ENCODE measurements at places on chromosomes 4 and X. TPM values are rescaled to one million over a fixed set of nuclear protein-coding genes. Genes with fewer than 3 reads are reported as not detected.

The SH3RF1 gene
- 2.0 TPM for total RNA-seq

The NOX1 gene
- 0.33 TPM for total RNA-seq

The ALPK1 gene
- 14.5 TPM for total RNA-seq

The FAT1 gene
- 9.0 TPM for total RNA-seq

The CCDC149 gene
- 1.5 TPM for total RNA-seq

The SYTL5 gene
- 0.14 TPM for total RNA-seq

The EGFL6 gene
- total RNA-seq, result 2.4 TPM

The ZNF518B gene
- 25.5 TPM for total RNA-seq

The HNRNPDL gene
- total RNA-seq, result 279 TPM

The SLC4A4 gene
- total RNA-seq, result 6.8 TPM

The IL2RG gene
- 91.6 TPM for total RNA-seq

GRCh38 chrX:41922431-41923151 is 763 bp downstream of the CASK start:
- peak; percentile 49 for DNase-seq

GRCh38 chr4:110636171-110636679 is 13.3 kb upstream of the PITX2 start:
- no peak for DNase-seq

- no peak for DNase-seq
Measured at GRCh38 chr4:24889991-24890390, 22.9 kb downstream of the CCDC149 start.

DNA sequence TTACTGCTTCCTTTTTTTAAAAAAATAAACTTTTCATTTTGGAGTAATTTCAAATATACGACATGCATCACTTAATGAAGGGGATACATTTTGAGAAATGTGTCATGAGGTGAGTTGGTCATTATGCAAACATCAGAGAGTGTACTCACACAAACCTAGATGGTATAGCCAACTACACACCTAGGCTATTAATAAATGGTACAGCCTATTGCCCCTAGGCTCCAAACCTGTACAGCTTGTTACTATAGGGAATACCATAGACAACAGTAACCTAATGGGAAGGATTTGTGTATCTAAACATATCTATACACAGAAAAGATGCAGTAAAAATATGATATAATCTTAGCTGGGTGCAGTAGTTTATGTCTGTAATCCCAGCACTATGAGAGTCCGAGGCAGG is 29.1 kb downstream of the SETD7 start:
- no peak for DNase-seq

GRCh38 chrX:103629318-103630170 is 769 bp downstream of the TCEAL1 start:
- peak; percentile 19 for DNase-seq

DNA sequence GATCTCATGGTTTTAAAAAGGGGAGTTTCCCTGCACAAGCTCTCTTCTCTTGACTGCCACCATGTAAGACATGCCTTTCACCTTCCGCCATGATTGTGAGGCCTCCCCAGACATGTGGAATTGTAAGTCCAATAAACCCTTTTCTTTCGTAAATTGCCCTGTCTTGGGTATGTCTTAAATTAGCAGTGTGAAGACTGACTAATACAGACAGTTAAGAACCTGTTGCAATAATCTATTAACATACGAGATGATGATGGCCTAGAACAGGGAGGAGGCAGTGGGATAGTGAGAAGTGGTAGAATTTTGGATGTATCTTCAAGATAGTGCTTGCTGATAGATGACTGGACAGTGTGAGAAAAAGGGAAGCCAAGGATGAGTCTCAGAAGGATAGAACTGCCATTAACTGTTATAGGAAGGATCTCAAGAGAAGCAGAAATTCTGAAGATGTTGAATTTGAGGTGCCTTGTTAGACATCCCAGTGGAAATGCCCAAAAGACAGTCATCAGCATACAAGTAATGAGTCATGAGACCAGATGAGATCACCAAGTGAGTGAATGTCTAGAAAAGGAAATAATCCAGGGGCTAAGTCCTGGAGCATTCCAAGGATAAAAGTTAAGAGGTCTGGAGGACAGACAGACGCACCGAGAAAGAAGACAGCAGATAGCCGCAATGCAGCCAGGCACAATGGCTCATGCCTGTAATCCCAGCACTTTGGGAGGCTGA is 38.8 kb upstream of the UGDH start:
- no peak for DNase-seq

DNA sequence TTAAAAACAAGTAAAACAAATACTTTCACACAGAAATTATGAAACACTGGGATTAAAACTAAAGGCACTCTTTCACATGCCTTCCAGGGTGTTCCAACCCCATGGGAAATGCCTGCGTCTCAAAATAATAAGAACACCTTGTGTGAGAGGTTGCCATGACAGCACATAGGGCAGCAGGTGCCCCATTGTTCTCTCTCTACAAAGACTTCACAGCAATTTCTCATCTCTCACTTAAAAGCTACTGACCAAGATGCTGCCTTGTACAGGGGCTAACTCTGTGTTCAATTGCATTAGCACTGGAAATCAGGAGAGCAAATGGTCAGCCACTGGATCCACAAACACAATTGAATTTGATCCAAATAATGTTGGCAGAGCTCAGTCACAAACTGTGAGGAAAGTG is 102.5 kb upstream of the GALNTL6 start:
- DNase-seq, result no peak

- no peak for DNase-seq
Measured at GRCh38 chr4:163810755-163811154, 316.3 kb downstream of the TMA16 start.

- DNase-seq, result no peak
Measured at GRCh38 chrX:41779941-41780340, 56.0 kb downstream of the GPR82 start.

DNA sequence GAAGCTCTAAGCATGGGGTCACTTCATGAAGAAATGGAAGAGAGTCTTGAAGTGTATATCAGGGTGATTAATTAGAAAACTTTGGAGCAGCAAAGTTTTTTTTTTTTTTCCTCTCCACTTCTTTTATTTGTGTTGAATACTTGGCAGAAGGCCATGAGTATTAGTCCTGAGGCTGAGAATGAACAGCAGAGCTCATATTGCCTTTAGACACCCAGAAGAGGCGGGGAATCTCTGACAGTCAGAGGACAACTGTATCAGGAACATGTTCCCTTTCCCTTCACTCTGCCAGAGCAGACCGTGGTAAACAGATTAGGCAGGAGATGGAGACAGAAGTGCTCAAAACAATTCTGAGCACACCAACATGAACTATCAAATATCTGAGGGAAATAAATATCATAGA is 300.9 kb downstream of the FAM47A start:
- DNase-seq, result no peak

DNA sequence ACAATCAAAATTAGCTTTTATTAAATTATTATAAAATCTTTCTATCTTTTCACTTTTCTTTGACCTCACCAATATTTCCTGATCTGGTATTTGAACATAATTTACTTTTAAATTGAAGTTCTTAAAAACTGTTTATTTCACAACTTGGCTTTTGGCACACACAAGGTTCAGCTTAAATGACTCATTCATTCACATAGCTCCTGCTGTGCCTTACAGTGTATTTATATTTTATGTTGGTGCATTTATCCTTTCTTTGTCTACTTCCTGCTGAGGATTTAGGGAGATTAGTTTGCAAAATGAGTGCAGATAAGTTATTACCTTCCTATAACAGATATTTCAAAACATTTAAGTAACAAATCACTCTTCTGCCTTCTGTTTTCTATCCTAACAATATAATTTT is 430.6 kb downstream of the DTHD1 start:
- DNase-seq, result no peak

DNA sequence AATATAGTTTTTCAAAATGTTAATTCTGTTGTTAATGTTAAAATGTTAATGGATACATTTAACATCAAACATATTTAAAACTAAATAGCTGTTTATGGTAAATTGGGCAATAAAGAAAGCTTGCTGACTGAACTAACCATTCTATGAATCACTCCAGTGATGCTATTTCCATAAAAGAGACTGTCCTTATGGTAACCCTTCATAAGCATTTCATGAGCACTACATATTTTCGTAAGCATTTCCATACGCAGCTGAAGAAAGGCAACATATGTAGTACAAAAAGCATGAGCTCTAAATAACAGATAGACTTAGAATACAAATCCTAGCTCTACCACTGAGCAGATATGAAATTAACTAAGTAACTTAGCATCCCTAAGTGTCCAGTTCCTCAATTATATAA is 188.9 kb downstream of the COL25A1 start:
- DNase-seq, result no peak

DNA sequence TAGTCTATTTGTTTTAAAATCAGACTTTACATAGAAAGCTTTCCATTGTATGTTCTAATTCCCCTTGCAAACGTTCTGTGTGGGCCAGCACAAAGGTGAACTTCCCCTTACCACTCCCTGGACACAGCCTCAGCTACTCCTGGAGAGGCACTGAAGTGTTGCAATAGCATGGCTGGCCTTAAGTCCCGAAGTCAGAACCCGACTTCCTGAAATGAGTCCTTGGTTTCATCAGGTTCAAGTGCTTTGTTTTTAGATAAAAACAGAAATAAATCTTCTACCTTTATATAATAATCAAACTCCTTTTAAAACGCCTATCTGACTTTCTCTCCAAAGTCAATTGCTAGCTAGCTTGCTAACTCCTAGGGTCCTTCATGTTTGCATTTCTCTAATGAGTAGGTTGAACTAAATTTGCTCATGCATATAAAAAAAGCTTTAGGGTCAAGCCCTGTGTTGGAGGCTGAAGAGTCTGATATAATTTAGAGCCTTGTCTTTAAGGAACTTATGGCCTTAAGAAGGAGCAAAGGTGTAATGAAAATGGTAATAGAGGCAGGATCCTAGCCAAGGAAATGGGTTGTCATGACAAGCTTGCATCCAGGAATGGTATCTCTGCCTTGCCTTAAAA is 9.0 kb downstream of the BMP3 start:
- no peak for DNase-seq

DNA sequence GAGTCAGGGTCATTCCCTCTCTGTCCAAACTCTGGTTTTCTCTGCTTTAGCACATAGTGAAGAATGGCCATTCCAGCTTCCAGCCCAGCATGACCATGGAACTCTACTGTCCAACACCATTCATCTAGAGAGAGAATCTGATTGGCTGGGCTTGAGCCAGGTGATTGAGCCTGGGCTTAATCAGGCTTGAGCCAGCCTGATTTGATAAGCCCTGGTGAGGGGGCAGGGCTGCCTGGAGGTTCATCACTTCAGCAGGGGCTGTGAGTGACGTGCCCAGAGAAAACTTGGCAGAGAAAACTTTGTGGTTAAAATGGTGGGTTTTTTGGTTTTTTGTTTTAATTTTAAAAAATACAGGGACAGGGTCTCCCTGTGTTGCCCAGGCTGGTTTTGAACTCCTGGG is 62.5 kb downstream of the KIAA0232 start:
- DNase-seq, result no peak

- no peak for DNase-seq
Measured at GRCh38 chr4:47704693-47705325, 133.1 kb downstream of the CORIN start.

DNA sequence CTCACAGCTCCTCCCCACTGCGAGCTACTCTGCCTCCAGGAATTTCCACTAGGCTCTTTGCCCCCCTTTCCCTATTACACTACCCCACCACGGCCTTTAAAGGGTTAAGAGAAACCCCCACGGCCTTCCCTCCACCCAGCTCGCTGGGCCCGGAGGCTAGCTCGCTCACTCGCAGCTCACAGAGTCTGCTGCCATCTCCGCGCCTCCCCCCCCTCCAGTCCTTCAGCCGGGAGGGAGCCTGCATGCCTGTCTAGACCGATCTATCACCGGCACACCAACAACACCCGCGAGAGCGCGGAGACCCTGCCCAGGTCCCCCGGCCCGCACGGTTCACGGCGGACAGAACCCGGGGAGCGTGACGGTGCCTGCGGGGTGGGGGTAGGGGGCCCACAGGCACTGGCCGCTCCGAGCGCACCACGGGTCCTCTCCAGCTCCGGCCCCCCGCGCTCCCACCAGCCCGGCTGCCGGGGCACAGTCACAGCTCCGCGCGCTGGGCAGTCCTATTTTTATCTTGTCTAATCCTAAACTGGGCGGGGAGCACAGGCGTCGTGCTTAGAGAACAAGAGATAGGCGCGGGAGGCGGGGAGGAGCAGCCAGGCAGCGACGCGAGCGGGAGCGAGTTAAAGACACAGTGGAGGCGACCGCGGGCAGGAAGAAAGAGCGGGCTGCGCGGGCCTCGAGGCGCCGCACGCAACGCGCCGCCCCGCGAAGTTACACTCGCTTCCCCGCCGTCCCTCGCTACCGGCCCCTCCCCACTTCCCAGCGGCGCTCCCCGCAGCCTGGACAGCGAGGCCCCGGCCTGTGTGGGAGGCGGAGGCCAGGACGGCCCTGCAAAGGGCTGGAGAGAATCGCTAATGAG is 3.5 kb downstream of the BCOR start:
- no peak for DNase-seq

- no peak for DNase-seq
Measured at GRCh38 chr4:153076861-153077260, 127.4 kb upstream of the TRIM2 start.

GRCh38 chrX:27591938-27592337 is 1.8 kb downstream of the DCAF8L2 start:
- DNase-seq, result no peak

Measured in thymus (tissue), 14 donors.